ENCODE measurements at places on chromosomes 6 and 20.

GRCh38 chr6:10373642-10374359, 41.1 kb downstream of the TFAP2A start:
- DNase-seq = no peak

DNA sequence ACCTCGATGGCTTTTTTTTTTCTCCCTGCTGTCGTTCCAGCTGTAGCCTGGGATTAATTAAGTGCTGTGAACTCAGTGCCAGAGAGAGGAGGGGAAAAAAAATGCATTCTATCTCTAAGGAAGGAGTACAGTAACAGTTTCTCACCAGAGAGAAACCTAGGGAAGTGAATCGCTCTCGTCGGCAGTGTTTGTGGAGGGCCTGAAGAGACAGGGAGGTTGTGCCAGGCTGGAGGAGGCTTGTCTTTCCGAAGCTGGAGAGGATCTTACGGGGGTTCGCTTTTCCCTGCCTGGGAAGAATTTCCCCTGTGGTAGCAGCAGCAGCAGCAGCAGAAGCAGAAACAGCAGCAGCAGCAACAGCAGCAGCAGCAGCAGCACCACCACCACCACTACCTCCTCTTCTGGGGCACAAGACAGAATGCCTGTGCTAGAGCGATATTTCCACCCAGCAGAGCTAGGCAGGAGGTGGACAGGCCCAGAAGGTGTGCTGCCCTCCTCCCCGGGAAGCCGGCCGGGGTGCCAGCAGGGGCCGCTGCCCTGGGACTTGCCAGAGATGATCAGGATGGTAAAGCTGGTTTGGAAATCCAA, 186.5 kb downstream of the PDE7B start:
- no peak for DNase-seq

- DNase-seq = no peak
These were observed 82.6 kb downstream of the OR2B2 start for GRCh38 chr6:27829453-27830211.

DNA sequence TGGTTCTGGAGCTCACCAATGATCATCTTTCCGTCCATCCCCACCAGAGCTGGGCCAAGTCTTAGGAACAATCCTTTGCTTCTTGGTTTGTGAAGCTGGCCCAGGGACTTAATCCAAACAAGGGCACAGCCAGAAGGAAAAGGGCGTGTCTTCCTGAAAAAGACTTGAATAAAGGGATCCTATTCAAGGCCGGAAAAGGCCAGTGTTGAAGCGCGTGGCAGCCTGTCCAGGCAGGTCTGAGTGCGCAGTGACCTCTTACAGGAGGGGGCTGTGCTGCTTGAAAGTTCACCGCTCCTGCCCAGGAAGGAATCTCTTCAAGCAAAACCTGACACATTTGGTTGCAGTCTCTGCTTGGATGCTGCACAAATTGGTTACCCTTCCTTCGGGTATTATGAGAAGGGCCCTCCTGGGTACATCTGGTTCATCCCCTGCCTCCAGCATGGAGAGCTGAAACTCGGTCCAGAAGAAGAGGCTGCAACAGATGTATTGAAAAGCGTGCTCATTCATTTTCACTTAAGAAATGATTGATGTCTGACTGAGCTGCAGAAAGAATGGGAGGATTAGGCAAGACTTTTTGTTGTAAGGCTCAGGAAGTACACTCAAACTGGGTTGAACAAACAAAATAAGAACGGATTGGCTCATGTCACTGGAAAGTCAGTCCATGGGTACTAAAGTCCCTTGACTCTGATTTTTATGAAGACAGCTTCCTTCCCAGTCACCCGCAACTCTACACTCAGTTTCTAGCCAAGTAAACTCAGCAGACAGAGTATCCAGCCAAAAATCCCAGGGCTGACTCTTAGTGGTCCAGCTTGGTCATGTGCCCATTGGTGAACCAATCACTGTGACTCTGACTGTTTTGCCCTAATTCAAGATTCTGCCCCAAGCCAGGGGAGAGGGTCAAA, 136.3 kb downstream of the TFAP2C start:
- no peak for DNase-seq

GRCh38 chr6:56349194-56349593, 101.8 kb upstream of the COL21A1 start:
- no peak for DNase-seq

DNA sequence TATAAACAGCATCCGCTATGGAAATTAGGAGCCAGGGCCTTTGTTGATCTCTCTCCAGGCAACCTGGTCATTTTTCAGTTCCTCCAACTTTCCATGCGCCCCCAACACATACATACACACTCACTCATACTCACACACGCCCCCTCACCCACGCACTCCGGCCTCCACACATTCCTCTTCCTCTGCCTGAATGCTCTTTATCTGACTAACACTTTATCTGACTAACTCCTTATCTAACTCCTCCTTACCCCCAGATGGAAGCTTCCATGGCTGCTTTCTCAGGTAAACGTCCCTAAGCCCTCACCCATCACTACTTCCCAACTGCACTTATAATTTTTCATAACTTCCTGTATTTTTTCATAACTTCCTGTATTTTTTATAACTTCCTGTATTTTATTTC, 17.4 kb downstream of the CASS4 start:
- DNase-seq = no peak

Data from T-helper 1 cell (primary cell).